Activated CD4-positive, alpha-beta T cell treated with anti-CD3 and anti-CD28 coated beads, Interleukin-2, amount 50 U/mL, for 1 hour (primary cell): ENCODE measurements at places on chromosomes 7 and 10.

DNA sequence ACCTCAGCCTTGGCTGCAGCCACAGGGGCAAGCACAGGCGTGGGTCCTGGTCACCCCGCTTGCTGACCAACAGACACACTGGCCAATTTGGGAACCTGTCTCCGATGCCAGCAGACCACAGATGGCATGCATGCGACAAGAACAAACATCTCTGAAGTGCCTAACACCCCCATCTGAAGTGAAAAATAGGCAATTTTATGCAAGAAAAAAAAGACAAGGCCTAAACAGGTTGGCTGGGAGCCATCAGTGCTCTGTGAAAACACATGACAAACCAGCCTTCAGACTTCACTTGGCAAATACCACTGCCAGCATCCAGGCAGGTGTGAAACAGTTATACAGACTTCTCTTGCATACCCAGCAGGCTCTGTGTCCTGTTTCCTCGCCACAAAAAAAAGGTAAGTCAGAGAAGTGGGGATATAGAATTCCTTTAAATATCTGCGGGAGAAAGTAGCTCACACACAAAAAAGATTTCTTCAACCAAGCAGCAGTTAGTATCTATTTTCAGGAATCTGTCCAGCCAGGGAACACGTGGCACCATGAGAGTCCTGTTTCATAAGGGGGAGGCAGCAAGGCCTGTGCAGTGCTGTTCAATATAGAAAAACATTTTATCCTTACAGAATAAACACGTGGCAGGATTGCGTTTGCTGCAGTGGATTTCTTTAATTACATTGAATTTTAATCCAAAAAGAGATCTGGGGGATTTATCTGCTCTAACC is 293.4 kb upstream of the MKLN1 start:
- no peak for DNase-seq

GRCh38 chr7:156063241-156063810 is 251.1 kb upstream of the SHH start:
- DNase-seq: no peak

DNA sequence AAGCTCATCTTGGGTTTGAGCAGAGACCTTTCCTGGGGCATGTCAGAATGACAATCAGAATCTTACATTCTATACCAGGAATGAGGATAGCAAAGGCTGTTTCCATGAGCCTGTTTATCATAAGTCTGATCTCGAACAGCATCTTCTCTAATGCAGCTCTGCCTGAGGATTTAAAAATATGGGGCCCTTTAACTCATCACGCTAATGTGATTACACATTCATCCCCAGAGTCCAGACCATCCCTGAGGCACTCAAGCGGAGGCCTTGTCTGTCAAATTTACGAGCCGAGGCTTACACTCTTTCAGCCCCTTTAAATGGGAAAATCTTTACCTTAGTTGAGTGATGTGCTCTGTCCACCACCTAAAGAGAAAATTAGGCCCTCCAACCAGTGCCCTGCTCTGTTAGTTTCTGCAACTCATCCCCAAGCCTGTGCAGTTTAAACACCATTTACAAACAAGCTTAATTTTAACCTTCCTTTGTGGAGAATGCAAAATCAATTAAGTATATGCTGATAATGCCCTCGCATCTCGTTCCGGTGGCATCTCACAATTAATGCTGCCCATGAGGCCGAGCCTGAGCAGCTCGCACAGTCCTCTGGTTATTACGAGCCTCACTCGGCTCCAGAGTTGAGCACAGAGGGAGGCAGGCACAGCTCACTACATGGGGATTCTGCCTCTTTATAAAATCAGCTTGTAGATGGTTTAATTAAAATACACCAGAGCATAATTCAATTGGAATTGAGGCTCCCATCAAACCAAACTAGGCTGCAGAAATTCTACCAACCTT is 16.0 kb downstream of the CHST15 start:
- no peak for DNase-seq

DNA sequence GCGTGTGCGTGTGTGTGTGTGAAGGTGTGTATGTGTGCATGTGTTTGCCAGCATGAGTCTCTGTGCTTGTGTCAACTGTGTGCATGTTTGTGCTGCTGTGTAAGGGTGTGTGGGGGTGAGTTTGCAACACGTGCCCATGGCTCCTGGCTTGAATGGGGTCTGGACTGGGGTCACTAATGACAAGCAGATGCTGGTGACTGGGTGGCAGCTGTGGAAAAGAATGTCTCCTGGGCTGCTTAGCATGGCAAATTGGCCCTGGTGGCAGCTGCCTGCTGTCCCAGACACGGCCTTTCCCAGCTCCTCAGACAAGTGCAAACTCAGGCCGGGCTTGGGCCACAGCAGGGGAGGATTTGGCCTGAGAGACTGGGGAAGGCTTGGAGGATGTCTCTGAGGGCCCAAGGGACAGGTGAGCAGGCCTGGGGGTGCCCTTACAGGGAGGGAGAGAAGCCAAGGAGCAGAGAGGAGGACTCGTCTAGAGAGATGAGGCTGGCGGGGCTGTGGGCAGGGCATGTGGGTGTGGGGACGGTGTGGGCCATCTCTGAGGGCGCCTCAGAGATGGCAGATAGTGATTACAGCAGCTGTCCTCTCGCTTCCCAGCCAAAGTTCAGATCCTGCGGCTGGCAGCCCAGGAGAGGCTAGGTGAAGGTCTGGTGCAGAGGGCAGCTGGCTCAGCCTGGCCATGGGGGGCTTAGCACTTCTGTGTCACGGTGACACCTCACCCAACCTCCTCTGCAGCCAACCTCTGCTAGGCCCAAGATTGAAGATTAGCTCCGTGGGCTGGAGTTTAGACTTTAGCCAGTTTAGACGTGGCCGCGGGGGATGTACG is 1.5 kb downstream of the AQP1 start:
- no peak for DNase-seq

- no peak for DNase-seq
Measured at GRCh38 chr7:36309301-36309700, 80.4 kb upstream of the ANLN start.

DNA sequence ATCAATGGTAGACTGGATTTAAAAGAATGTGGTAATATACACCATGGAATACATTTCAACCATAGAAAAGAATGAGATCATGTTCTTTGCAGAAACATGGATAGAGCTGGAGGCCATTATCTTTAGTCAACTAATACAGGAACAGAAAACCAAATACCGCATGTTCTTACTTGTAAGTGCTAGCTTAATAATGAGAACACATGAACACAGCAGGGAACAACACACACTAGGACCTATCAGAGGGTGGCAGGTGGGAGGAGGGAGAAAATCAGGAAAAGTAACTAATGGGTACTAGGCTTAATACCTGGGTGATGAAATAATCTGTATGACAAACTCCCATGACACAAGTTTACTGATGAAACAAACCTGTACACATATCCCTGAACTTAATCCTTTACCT is 1435.2 kb downstream of the REEP3 start:
- DNase-seq: no peak

DNA sequence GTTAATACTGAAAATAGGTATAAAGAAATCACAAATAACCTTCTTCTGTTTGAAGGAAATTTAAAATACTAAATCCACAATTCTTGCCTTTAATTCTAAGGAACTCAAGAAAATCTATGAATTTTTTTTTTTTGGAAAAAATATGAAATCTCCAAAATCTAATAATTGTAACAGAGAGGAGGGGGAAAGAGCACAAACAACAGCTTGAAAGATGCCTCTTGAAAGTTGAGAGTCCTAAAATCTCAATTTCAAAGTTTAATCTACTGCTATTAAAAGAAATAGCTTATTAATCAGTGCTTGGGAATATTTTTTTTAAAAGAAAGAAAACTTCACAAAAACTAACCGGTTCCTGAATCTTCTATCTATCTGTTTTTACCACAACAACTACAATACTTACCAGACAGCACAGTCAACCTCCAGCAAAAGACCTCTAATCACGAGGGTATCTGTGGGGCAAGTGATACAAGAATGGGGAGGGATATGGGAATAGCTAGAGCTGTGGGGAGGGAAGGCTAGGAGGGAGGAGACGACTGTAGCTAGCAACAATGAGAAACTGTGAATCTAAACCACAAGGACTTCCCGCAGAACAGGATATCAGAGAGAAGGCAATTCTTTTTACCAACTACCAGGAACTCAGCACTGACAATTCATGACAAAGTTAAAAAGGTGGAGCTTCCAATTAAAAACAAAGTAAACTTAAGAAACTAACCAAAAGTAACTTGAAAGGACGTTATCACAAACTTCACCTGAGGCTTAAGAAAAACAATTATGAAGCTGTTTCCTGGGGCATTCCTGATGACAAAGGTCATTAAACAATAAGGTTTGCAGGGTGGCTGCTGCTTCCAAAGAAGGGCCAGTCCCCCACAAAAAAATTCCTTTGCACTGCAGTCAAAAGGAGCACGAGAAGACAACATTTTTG is at the start of gene USP54:
Gene USP54, minus strand, starts transcription at position 462 of the 919 bp plus-strand sequence. CDS start 15,684 bp downstream, outside the sequence.
- DNase-seq: no peak

- no peak for DNase-seq
Measured at GRCh38 chr7:51276967-51277366, 39.6 kb downstream of the COBL start.

DNA sequence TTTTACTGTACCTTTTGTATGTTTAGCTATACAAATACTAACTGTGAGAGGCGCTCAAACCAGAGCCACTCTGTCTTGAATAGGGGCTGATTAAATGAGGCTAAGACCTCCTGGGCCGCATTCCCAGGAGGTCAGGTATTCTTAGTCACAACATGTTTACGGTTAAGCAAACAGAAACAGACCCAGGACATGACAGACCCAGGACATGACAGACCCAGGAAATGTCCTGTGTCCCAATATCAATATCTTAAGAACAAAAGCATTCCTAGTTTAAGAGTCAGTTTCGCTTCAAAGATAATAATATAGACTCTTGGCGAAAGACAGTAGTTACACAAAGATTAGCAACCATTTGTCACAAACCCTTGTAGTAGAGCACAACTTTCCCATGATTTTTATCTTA is 304.5 kb downstream of the CCSER2 start:
- DNase-seq: no peak

- no peak for DNase-seq
Measured at GRCh38 chr10:124014416-124015154, 78.8 kb downstream of the CHST15 start.

- DNase-seq: no peak
Measured at GRCh38 chr10:83352588-83352987, 786.7 kb upstream of the GHITM start.

- DNase-seq: no peak
Measured at GRCh38 chr10:89959433-89960110, 258.2 kb downstream of the KIF20B start.

- DNase-seq: no peak
Measured at GRCh38 chr10:131685007-131685406, 215.8 kb upstream of the PPP2R2D start.

DNA sequence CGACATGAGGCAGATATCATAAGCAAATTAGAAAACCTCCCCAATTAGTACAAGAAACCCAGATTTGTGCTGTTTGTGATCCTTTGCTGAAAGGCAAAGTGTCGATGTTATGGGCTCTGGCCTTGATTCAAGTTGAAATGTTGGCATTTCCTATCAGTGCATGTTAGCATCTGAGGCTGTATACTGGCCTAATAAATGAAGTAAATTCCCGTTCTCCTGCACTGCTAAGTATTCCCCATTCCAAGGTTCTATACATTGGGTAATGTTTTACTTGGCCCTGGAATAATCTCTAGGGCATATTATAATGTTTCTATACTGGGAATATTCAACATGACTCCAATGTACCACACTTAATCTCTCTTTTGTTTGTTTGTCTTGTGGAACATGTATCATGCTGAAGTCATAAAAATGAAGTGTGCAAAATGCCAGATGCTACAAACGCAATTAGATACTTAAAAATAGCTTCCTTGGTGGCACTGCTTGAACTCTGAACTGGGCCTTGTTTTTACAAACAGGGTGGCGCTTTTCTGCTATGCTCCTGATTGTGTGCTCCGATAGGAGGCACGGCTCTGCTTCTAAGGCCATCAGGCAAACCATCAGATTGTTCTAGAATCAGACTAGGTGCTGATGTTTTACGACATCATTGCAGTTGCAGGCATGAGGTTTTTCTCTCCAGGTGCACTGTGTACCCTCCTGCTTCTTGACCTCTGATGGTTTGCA is 156.7 kb upstream of the TCF7L2 start:
- no peak for DNase-seq

DNA sequence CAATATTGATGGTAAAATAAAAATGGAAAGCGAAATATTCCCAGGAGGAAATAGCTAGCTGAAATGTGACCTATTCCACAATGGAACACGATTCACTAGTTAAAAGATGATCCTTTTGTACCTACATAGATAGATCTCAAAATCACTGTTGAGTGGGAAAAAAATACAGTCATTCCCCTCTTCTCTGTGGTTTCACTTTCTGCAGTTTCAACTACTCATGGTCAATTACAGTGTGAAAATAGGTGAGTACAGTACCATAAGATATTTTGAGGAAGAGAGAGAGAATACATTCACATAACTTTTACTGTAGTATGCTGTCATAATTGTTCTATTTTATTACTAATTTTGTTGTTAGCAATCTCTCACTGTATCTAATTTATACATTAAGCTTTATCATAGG is 56.0 kb upstream of the COL13A1 start:
- DNase-seq: no peak

DNA sequence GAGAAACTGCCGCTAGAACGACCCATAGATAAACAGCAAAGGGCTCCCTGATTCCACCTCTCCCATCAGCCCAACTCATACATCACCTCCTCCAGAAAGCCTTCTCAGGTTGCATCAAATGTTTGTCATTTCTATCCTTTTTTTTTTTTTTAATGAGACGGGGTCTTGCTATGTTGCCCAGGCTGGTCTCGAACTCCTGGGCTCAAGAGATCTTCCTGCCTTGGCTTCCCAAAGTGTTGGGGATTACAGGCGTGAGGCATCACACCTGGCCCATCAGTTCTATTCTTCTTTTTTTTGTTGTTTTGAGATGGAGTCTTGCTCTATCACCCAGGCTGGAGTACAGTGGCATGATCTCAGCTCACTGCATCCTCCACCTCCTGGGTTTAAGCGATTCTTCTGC is 7.0 kb downstream of the SPACDR start:
- DNase-seq: no peak

DNA sequence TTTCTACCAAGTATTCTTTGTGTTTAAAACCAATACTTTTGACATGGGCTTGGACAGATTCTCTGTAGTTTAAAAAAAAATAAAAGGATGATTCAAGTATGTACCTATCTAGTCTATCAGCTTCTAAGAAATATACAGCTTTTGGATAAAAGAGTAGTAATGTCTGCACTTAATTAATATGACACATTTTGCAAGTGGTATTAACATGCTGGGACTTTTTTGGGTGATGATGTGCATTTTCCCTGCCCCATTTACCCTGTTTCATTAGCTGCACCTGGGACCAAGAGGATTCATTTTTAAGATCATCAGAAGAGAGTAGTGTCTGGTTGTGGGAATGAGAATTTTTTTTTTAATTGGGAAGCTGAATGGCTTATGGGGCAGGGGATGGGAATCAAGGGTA is 236.2 kb upstream of the KLF14 start:
- no peak for DNase-seq
